ENCODE measurements at places on chromosomes 1 and 21.
A peak's percentile ranks its signal among the peaks of the same experiment; 100 is the strongest.

DNA sequence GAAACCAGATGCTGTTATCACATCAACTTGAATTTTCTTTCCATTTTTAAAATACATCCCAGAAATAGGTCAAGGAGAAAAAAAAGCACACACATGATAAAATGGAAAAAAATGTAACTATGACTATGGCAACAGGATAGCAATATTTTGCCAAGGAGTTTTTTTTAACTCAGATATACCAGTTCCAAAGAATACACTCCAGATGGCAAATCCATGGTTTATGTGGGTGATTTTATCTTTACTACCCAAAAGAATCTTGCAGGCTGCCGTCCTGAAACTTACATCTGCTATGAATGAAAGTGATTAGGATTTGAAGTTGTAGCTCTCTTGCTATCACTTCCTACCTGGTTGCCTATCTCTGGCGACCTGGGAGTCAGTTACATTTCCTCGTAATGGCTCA is 91.0 kb upstream of the PLPPR4 start:
- no peak for DNase-seq

- DNase-seq = no peak
Measured at GRCh38 chr21:35682904-35683549, 377.3 kb downstream of the SETD4 start.

- DNase-seq = no peak
Measured at GRCh38 chr1:86542631-86543030, 4.2 kb upstream of the CLCA4 start.

GRCh38 chr1:199742547-199742946 is 285.0 kb upstream of the NR5A2 start:
- DNase-seq = no peak

GRCh38 chr1:19484338-19484797 is 971 bp downstream of the CAPZB start:
- DNase-seq = peak; percentile 15

GRCh38 chr1:53604291-53604919 is 134.6 kb downstream of the GLIS1 start:
- peak; percentile 65 for DNase-seq

DNA sequence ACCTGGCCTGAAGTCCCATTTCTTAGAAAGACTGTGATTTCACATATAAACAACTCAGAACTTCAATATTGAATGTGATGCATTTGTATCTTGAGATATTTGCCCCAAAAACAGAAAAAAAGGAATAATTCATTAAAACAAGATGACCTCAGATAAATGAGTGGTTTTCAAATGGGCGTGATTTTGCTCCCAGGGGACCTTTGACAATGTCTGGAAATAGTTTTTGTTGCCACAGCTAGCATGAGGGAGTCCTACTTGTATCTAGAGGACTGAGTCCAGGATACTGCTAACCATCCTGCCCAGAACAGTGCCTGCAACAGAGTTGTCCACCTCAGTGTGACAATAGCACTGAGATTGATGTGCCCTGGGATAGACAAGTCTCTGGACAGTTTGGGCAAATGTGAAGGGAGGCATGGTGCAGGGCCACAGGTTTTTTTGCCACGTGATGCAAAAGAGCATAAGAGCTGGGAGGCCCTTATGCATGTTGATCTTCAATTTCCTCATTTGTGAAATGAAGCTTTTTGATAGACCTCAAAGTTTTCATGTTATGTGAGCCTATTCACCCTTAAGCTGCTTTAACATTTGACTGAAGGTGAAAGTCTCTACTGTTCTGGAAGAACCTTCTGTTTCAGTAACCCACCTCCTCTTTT is 46.2 kb downstream of the MAP3K7CL start:
- no peak for DNase-seq

GRCh38 chr1:27955076-27955475 is 4.7 kb upstream of the XKR8 start:
- no peak for DNase-seq

- DNase-seq = no peak
Measured at GRCh38 chr1:154448331-154448811, 43.2 kb downstream of the IL6R start.
